ENCODE measurements at places on chromosomes 5 and 9.

DNA sequence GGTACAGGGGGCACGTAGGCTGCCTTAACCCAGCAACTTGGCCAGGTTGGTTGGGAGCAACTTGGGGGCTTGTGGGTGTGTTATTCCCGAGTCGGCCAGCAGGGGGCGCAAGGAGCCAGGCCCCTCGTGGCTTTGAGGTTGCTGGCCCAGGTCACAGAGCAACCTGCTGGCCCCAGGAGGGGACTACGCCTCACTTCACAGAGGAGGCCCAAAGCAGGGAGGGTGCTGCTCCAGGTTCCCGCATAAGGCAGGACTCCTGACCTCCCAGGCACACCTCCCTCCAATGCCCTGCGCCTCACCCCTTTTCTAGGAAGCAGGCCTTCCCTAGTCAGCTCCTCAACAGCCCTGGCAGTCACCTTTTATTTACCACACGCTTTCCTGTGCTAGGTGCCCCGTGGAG lies 18.1 kb downstream of the KYAT1 start:
- peak; percentile 58 for DNase-seq

DNA sequence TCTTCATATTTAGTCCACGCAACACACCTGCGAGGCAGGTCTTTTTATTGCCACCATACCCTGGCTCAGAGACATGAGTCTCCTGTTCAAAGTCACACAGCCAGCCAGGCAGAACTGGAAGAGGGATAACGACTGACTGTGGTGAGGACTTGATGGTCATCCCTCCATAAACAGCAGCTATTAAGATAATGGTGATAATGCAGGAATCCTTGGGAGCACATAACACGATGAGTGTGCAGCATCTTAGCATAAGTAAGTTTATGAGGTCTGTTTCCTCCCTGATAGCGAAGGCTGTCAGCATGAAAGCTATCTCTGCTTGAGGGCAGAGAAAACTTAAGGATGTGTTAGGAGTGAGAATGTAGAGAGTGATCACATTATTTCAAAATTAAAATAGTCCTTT lies 30.9 kb downstream of the KCTD16 start:
- no peak for DNase-seq

DNA sequence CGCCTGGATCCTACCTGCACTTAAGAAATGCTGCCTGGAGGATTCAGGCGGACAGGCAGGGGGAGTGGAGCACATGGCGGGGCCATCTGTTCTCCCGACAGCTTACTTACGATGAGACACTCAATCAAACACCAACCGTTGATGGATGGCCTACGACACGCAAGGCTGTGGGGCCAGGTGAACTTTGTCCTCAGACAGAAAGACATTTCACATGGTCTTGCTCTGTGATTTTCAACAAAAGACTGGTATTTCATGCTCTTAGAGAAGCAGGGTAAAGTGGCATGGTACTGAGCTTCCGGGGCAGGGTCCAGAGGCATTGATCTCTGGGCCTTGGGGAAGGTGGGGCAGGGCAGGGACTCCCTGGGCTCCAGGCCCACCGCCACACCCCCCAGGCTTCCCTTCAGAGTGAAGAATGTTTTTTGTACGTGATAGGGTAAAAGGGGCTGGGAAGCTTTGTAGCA lies 9.1 kb upstream of the OLFM1 start:
- DNase-seq: no peak

GRCh38 chr5:115713408-115713807 lies 87.6 kb upstream of the TMED7 start:
- no peak for DNase-seq

- no peak for DNase-seq
Observed at GRCh38 chr9:20085842-20086241, 297.0 kb upstream of the SLC24A2 start.
